Motor neuron (in vitro differentiated cells): ENCODE measurements at places on chromosomes 16 and 17. TPM values are rescaled to one million over a fixed set of nuclear protein-coding genes. Genes with fewer than 3 reads are reported as not detected.

- ATAC-seq: peak; percentile 84
These were observed 14.7 kb upstream of the BCAR1 start for GRCh38 chr16:75265911-75266701.

GRCh38 chr16:73071131-73071940 is 23.4 kb upstream of the ZFHX3 start:
- ATAC-seq: peak; percentile 5

GRCh38 chr17:63138713-63139112 is 172.7 kb downstream of the TANC2 start:
- ATAC-seq: peak; percentile 44

GRCh38 chr16:12819126-12820117 is 15.7 kb upstream of the CPPED1 start:
- peak; percentile 80 for ATAC-seq

DNA sequence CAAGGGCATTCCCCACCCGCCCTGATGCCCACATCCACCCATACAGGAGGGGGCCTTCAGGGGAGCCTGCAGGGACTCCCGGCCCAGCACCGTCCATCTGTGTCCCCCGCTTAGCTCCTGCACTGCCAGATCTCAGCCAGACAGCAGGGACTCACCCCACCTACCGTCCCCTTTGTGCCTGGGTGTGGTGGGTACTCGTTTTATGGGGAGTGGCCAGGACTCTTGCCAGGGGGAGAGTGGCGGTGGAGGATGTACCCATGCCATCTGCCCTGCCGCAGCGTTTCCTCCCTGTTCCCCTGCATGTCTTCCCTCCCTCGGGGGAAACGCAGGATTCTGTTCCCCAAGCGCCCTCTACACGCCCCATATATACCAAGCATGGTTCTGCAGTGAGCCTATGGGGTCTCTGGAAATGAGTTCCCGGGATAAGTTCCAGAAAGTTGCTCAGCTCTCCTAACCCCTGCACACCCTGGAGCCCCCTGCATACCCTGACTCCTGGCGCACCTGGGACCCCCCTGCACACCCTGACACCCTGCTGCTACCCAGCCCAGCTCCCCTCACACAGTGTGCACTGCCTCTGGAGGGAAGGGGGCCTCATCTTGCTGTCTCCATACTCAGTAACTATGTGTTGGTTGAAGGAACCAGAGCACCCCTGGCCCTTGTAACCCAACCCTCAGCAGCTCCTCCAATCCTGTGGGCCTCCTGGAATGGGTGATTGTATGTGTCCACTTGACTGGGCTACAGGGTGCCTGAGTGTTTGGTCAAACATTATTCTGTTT is 4.2 kb upstream of the MAFG start:
- ATAC-seq: no peak

Gene CNTNAP4
- 3.6 and 4.2 TPM in 2 replicates for total RNA-seq

Gene RAB11FIP4
- total RNA-seq: 37.2 and 44.2 TPM in 2 replicates

Gene DNASE1
- 24.8 and 25.5 TPM in 2 replicates for total RNA-seq

Gene DHRS7C
- total RNA-seq: not detected in 2 replicates

GRCh38 chr16:86810062-86810461 is 231.7 kb downstream of the FOXL1 start:
- no peak for ATAC-seq

Gene APOH
- total RNA-seq: not detected in 2 replicates

DNA sequence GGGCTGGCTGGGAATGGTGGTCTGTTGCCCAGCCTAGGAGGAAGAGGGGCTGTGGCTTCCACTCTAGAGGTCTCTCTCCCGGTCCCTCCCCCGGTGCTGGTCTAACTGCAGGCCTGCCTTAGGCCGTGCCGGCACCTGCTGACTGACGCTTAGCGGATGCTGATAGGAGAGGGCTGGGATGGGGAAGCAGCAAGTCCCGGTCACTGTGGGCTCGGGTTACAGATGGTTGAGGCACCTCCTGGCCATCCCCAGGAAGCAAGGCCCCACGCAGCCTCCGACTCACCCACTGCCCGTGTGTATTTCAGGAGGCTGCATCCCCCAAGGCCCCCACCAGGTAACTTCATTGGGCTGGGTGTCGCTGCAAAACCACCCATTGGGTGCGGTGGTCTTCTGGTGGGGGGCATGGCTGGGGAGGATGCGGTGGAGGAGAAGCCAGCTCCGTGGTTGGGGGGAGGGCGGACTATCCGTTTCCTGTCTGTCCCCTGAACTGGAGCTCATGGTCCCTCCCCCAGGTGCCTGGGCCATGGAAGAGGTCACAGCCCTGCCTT is 278.9 kb downstream of the SEC14L1 start:
- ATAC-seq: no peak

DNA sequence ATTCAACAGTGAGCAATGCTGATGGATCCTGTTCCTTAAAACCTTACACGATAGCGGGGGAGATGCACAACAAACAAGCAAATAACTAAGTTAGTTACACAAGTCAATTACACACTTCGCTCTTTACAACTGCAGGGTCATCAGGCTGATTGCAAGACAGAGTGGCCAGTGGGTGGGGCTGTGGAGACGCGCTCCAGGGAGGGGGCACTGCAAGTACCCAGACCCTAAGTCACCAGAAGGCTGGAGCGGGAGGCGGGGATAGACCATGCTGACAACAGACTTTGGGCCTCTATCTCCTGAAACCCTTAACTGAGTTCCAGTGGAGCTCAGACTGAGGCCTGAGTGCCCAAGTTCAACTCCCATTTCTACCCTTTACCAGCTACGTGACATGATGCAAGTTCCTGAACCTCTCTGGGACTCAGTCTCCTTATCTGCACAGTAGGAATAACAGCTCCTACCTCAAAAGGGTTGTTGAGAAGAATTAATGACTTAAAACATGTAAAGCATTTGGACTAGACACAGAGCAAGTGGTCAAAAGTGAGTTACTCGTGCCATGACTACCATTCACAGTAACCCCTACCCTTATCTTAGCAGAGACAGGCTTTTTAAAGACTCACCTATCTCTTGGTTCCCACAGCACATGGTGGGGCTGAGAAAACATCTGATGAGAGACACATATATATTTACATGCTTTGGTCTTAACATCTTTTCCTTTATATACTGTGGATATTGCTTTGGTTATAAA is 10.4 kb downstream of the CPPED1 start:
- no peak for ATAC-seq

GRCh38 chr16:69106491-69107315 is 1.2 kb downstream of the HAS3 start:
- no peak for ATAC-seq

DNA sequence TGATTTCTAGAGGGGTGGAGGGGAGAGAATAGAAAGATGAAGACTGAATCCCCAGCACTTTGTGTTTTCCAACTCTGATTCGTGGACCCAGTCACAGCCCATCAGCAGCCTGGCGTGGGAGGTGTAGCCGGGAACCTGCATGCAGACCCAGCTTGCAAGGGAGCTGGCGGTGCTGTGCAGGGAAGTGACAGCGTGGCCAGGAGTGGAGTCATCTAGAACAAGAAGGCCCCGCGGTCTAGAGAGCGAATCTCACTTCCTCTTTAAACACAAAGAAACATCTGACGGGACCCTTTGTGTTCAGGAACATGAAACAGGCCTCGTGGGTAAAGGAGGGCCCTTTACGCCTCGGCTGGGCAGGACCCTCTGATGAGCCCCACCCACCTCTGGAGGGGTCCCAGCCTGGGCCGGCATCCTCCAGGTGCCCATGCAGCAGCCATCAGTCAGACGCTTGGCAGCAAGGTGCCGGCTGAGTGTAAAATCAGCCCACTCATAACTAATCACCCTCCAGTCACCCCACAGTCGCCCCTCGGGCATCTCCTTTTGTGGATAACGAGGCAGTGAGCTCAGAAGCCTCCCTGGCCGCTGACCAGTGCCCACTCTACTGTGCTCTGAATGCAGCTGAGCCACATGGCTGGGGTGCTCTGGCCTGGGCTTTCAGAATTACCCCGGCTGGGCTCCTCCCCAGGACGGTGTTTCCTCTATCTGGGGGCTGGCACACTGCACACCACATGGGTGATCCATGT is 4.4 kb downstream of the SNAI3 start:
- ATAC-seq: no peak

DNA sequence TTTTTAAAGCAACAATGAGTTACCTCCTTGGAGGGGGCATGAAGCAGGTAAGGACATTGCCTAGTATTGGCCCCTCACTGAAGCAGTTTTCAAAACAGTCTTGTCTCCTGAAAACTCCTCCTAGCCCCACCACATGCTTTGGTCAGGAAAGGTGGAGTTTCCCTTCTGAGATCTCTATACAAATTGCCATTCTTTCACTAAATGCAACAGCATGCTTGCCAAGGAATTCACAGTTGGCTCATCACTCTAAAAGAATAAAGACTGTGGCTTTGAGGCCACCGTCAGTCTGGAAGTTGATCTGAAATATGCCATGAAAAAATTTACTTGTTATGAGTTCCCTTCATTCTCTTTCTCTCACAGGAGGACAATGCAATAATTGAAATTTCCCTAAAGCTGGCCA is 4.2 kb downstream of the TTC19 start:
- ATAC-seq: no peak

DNA sequence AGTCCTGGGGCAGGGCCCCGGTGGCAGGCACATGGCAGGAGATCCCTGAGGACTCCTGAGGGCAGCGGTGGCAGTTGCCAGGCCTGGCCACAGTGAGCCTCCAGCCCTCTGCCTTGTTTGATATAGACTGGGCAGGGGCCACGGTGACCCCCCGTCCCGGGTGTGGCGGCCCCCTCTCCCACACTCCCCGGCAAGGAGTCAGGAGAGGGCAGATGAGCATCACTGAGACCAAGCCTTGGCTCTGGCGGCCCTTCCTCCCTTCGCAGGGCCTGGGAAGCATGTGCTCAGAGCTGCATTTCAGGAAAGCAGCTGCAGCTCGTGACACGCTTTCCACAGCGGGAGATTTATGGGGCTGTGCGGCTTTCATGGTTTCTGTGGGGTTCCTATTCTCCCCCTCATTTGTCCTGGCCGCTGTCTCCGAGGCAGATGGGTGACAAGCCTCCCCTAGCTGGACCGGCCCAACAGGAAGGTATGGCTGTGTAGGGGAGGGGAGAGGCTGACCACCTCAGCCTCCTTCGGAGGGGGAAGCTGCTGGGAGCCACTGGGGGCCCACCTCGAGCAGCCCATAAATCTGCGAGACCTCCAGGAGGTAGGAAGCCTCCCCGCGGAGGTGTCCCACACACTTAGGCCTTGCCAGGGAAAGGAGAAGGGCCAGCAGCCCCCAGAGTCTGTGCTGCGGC is 211.4 kb downstream of the NTN1 start:
- ATAC-seq: peak; percentile 85

Gene B4GALNT2
- not detected in 2 replicates for total RNA-seq

Gene PABPN1L
- 0.14 and 0.21 TPM in 2 replicates for total RNA-seq

Gene IGSF6
- 1.1 and 1.3 TPM in 2 replicates for total RNA-seq

Gene GCGR
- 0.18 and 0.42 TPM in 2 replicates for total RNA-seq

DNA sequence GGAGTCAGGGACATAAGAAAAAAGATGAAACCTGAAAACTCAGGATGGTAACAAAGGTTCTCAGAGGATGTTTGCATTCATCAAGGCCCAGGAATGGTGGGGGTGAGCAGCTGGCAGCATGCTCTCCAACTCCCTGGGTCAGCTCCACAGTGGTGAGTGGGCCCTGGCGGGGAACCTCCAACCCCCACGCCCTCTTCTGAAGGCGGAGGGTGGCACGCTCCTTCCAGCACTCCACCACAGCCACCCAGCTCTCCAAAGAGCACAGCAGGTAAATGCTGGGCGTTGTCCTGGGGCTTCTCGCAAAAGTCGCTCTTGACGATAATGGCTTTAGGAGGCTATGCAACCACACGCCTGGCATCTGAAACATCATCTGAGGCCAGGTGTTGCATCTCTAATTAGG is 173.8 kb downstream of the C16orf78 start:
- no peak for ATAC-seq

- ATAC-seq: peak; percentile 96
These were observed 105.2 kb downstream of the RPTOR start for GRCh38 chr17:80649672-80650330.

DNA sequence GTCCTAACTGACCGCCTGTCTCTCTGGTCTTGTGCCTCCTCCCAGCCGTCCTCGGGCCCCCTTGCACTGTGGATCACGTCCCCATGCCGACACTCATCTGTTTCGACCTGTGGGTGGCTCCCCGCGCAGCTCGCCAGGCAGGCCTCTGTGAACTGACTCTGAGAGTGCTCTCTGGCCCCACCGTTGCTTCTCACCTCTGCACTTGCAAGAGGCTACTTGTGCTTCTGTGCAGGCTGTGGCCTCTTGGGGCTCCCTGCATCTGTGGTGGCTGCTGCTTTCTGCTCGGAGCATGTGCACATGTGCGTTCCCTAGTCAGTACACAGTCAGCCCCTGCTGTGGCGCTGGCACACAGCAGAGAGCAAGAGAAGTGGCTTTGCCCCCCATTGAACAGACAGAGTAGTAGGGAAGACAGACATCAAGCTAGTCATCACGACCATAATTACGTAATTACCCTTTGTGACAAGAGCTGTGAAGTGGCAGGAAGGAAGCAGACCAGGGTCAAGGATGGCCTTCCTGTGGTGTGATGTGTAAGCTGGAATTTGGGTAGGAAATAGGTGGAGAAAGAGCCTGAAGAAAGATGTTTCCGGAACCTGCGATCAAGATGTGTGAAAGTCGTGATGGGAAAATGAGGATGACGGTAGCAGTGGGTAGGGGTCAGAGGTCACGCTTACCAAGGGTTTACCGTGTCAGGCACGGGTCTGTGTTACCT is 256.0 kb upstream of the CACNG5 start:
- ATAC-seq: peak; percentile 15

Gene ABR
- total RNA-seq: 21.4 and 28.1 TPM in 2 replicates

Gene NDE1
- 29.9 and 36.3 TPM in 2 replicates for total RNA-seq

Gene P2RX5
- total RNA-seq: 1.0 and 1.2 TPM in 2 replicates

Gene RUNDC3A
- 43.3 and 50.0 TPM in 2 replicates for total RNA-seq

- ATAC-seq: no peak
These were observed 48.1 kb upstream of the CHMP6 start for GRCh38 chr17:80943346-80944145.

Gene MMP15
- 29.1 and 30.3 TPM in 2 replicates for total RNA-seq
